ENCODE measurements at places on chromosomes 3 and 15.

GRCh38 chr3:25396686-25397085, 31.4 kb upstream of the RARB start:
- DNase-seq: no peak

DNA sequence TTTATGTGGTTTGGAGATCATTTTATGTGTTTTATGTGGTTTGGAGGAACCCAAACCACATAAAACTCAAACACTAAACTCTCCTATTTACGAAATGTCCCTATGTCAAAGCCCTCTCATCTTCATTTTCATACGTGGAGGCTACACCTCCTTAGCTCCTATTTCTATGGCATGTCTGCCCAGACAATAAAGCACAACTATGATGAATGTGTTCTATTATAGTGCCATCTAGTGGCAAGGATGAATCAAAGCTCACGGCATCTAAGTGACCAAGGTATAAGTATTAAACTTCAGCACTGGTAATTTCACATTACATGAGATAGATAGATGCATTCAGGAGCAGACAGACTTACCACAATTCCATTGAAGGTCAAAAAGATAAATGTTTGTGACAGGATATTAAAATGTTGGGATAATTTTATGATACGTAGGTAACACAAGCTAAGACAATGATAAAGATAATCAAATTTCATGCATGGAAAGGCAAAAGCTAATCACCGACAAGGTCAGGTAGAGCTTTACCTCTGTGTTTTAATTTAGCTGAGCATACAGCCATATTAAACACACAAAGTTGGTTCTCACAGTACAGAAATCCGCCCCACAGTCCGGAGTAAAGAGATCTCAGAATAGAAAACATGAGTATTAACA, 130.6 kb upstream of the FHIT start:
- no peak for DNase-seq

- no peak for DNase-seq
These were observed 35.6 kb downstream of the WNT7A start for GRCh38 chr3:13844286-13844685.

GRCh38 chr15:42104095-42104891, 9.9 kb upstream of the PLA2G4D start:
- DNase-seq: no peak

DNA sequence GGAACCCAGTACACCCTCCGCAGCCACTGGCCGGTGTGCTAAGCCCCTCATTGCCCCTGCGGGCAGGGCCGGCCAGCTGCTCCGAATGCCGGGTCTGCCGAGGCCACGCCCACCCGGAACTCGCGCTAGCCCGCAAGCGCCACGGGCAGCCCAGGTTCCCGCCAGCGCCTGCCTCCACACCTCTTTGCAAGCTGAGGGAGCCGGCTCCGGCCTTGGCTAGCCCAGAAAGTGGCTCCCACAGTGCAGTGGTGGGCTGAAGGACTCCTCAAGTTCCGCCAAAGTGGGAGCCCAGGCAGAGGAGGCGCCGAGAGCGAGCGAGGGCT, 81.4 kb upstream of the BCHE start:
- no peak for DNase-seq

GRCh38 chr15:31228011-31228484, 98.6 kb upstream of the KLF13 start:
- DNase-seq: no peak

DNA sequence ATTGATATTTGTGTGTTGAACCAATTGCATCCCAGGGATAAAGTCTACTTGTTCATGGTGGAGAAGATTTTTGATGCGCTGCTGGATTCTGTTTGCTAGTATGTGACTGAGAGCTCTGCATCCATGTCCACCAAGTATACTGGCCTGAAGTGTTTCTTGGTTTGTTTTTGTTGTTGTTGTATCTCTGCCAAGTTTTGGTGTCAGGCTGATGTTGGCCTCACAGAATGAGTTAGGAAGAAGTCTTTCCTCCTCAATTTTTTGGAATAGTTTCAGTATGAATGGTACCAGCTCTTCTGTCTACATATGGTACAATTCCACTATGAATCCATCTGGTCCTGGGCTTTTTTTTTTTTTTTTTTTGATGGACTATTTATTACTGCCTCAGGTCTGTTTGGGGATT, 50.9 kb upstream of the OSTN start:
- DNase-seq: no peak

DNA sequence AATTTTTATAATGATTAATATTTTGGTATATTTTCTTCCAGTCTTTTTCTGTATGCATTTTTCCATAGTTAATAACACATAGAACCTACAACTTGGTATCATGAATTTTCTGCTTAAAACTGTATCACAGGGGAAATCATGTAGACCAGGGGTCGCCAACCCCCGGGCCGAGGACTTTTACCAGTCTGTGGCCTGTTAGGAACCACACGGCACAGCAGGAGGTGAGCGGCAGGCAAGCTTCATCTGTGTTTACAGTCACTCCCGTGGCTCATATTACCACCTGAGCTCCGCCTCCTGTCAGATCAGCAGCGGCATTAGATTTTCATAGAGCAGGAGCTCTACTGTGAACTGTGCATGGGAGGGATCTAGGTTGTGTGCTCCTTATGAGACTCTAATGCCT, 54.7 kb downstream of the RPL22L1 start:
- DNase-seq: no peak

DNA sequence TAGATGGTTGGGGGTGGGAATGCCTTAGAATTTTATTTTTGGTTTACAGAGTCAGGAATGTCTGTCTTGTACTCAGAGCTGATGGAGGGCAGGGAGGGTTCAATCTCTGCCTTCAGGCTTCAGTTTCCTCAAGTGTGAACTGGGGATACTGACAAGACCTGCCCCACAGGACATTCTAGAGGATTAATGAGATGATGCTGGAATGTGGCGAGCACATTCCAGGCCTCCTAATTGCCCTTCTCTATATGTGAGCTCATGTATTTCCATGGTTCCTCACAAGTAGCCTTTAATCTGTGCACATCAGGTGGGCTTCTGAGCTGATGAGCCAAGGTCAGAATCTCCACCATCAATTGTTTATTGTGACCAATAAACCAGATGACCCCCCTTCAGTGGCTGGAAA, 90.4 kb downstream of the CACNA2D3 start:
- no peak for DNase-seq

DNA sequence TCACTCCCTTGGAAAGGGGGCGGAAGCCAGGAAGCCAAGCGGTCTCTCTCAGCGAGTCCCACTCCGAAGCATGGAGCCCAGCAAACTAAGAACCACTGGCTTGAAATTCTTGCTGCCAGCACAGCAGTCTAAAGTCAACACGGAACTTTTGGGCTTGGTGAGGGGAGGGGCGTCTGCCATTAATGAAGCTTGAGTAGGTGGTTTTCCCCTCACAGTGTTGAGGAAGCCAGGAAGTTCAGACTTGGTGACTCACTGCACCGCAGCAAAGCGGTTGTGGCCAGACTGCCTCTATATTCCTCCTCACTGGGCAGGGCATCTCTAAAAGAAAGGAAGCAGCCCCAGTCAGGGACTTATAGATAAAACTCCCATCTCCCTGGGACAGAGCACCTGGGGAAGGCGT, 665.4 kb upstream of the CBLB start:
- DNase-seq: peak; percentile 66

DNA sequence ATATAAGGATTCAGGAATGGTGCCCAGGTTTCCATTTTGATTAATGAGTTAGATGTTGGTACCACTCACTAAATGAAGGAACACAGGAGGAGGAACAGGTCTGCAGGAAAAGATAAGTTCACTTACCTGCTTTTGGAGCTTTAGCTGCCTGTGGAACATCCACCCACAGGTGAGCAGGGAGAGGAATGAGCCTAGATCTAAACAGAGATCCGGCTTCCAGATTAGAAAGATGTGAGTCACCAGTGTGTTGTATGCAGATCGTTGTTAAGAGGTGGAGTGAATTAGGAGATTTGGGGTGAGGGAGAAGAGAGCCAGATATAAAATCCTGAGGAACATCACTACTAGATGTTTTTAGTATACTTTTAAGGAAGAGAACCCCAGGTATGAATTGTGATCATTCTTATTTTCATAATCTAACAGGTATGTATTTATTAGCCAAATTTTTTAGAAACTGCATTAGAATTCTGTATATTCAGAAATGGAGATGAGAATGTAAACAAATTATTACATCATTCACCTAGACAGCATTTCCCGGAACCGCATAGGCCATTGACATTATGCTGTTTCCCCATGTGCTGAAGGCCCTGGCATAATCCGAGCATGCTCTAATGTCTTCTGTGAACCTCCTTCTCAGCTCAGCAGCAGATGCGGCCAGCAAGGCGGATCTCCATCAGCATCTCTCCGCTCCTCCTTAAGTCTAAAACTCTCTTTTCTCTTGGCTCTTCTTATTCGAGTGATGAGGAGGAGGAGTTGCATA, 118.2 kb downstream of the KLHL25 start:
- DNase-seq: no peak

- DNase-seq: no peak
These were observed 69.0 kb downstream of the UBE2E2 start for GRCh38 chr3:23271876-23272741.

GRCh38 chr3:197169028-197169427, 129.4 kb downstream of the DLG1 start:
- no peak for DNase-seq

DNA sequence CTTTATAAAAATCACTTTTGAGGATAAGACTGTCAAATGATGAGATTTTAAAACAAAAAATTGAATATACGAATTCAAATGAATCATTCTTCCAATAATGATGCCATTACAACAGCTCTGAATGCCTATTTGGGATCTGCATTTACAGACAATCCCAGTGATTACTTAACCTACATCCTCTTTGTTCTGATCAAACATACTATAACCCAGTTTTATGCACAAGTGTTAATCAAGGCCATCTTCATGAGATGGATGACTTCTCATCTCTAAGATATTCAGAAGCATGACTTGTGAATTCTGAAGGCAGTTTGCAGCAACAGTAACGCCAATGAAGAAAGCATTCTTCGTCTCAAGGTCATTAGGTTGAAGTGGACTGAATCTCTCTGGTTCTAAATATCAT, 90.3 kb upstream of the MEX3B start:
- DNase-seq: no peak

DNA sequence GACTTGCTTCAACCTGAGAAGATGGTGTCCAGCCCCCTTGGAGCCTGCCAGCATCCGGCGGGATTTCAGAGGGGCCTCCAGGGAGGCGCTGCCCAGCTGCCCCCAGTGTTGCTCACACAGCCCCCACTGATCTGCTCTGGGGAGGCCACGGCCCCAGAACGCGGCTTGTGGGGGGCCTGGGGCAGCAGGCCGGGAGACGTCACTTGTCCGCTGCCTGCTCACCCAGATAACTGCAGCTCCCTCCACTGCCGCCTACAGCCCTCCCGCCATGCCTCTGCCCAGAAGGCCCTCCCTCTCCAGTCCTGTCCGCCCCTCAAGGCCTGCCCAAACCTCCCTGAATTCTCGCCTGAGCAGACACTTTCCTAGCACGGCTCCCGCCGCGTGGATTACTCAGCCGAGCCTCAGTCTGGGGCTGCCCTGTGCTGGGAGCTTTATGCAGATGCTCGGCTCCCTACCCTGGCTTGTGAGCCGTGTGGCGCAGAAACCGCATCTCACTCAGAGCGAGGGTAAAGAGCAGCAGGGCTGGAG, 17.2 kb upstream of the ADIPOQ start:
- peak; percentile 70 for DNase-seq

- no peak for DNase-seq
These were observed 121.7 kb downstream of the SPATA16 start for GRCh38 chr3:173019378-173019777.

DNA sequence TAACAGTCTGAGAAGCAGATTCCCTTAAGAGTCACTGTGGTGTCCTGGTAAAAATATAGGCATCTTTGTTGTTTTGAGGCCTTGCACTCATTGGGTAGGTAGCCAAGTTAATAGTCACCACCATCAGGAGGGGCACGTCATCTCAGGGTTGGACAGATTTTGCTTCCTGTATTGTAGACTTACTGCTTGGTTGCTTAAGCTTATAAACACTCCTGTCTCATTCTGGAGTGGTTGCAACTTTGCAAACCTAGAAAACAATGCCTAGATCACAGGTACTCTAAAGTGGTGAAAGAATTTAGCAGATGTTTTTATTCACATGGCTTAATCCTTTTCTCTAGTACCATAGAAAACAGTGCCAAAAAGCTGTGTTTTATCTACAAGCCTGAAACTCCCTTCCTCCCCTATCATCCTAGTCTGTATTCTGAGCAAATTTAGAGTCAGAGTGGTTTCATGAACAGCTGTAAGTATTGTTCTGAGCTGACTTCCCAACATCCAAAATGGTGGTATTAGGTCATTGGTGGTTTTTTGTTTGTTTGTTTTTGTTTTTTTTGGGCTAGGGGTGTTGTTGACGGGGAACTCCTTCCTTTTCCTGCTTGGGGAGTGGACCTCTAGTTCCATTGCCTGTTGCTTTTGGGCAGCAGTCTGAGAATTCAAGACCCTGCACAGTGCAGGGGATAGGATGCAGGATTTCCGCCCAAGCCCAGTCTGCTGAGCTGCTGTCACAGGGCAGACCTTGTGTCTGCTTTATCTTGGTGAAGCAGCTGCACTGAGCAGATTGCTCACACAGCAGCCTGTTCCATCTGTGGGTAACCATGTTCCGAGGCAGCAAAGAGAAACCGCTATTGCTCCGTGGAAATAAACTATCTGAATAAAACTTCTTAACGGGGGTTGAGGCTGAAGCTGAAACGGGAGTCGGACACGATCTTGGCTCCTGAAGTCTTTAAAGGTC, 202.0 kb downstream of the AKAP13 start:
- peak; percentile 70 for DNase-seq

- no peak for DNase-seq
These were observed 21.8 kb downstream of the TRIM42 start for GRCh38 chr3:140699516-140700231.

DNA sequence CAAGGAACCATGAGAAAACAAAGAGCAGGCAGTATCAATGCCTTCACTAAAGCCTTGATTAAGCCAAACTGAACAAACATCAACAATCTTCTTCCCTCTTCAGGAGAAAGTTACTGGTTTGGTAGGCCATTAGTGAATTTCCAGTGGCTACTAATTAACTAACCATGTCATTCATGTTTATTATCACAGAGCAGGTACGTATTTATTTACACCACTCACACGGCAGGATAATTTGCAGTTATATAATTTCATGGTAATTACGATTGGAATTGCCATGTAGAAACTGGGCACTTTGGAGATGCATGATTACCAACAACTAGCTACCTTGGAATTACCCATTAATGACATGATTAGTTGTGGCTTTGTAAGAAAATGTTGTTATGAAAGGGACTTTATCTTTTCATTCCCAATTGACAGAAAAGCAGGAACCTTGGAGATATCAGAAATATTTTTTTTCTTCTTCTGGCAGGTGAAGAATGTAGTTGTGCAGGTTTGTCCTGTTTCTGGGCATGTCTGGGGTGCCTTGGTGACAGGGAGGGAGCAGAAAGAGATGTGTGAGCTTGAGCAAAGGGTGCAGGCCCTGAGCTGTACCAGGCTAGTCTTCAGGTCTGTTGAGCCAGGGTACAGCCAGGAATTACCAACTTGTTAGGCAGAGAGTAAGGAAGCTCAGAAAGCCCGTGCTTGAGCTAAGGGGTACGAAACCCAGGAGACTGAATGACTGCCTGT, 310.7 kb downstream of the RORA start:
- no peak for DNase-seq
